ENCODE measurements at places on chromosomes 4 and X. TPM values are rescaled to one million over a fixed set of nuclear protein-coding genes. Genes with fewer than 3 reads are reported as not detected.

FMR1NB gene
- total RNA-seq, result not detected

CITED1 gene
- 2.0 TPM for total RNA-seq

RBMXL3 gene
- total RNA-seq, result not detected

ARMCX4 gene
- 0.50 TPM for total RNA-seq

IQCM gene
- total RNA-seq, result not detected

PAGE2B gene
- not detected for total RNA-seq

Data from A549 treated with dexamethasone at 1 μM for 4 hours (cell line).